Foreskin fibroblast (primary cell): ENCODE measurements at places on chromosomes 3 and 15.

DNA sequence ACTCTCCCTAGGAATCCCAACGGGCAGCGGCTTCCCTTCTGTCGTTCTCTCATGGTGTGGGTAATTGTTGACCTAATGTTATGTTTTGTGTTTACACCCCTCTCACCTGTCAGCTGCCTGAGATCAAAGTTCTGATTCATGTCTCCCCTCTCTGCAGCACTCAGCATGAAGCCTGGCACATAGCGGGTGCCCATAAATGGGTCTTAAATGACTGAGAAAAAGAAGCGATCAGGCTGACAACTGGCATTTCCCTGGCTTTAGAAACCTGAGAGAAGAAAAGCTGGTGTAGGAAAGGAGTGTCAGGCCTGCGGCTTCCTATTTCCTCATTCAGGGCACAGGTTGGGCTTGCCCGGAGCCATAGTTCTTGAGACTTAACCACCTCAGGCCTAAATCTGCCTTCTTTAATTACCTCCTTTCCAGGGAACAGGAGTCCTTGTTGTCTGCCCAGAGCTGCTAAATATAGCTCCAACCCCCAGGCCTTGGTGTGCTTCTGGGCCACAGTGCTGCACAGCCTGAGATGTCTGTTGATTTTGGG is 31.8 kb downstream of the LPP start:
- DNase-seq: no peak

GRCh38 chr15:73249499-73249898 is 119.3 kb downstream of the HCN4 start:
- DNase-seq: no peak

GRCh38 chr3:42772670-42773408 is at the start of gene CCDC13:
TSS of gene CCDC13 (minus strand) at chr3:42773253. CDS start at chr3:42758345, 14,908 bp downstream.
- peak; percentile 96 for DNase-seq

DNA sequence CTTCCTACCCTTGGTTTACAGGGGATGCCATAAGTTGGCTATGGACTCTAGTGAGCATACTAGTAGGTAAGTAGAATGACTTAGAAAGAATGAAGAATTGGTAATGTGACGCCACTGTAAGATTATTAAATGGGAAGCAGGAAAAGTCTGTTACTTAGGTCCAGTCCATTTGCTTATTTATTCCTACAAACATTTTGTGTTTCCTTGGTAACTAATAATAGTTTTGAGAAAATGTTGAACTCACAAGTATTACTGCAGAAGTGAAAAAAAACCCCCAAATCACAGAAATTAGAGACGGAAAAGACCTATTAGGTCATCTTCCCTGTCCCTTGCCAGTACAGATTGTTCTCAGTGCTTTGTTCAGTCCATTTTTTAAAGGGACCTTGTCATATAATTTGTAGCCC is 63.5 kb downstream of the CMSS1 start:
- no peak for DNase-seq

DNA sequence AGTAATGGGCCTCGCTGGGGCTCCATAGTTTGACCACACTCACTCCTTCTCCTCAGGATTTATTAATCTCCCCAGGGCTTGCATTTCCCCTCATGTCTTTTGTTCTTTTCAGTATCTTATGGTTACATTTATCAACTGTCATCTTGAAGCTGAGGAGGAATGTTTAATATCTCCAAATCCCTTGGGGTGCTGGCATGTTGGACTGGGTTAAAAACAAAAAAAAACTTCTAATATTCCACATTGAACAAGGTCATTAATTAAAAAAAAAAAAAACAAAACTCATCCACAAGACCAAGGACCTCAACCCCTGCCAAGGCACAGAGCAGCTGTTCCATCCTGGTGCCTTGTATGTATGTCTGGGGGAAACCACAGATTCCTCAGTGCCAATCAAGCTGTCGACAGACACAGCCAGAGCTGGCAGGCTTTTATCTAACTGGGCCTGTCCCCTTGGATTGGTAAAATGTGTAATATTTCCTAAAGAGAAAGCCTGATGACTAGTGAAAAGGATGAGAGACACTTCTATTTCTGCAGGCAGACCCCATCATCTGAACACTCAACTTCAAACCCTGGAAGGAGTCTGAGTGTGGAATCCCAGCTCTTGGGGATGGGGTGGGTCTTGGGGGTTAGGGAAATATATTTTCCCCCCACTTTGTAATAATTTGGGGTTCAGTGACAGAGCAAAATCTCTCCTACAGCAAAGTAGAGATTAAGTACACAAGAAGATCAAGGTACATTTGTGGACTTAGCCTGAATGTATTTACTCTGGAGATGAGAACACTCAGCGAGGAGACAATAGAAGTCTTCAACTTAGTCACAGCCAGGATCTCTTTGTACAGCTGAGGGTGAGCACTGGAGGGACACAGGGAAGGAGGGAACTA is 69.1 kb downstream of the TTC23 start:
- DNase-seq: no peak

DNA sequence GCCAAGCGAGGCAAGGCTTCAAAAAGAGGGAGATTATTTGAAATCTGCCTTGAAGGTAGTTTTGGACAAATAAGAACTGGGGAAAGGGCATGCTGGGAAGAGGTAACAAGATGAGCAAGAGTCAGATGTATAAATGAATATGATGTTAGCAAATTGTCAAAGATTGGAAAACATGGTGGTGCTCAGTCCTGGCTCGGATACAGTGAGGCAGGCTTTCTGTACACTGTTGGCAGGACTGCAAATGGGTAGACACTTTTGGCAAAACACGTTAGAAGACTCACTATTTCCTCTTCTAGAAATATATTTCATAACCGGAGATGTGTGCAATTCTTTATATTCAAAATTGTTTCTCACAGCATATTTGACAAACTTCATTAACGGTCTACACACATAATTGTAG is 429.9 kb downstream of the IL5RA start:
- DNase-seq: no peak

GRCh38 chr3:110243081-110243480 is 828.5 kb upstream of the NECTIN3 start:
- DNase-seq: peak; percentile 69

DNA sequence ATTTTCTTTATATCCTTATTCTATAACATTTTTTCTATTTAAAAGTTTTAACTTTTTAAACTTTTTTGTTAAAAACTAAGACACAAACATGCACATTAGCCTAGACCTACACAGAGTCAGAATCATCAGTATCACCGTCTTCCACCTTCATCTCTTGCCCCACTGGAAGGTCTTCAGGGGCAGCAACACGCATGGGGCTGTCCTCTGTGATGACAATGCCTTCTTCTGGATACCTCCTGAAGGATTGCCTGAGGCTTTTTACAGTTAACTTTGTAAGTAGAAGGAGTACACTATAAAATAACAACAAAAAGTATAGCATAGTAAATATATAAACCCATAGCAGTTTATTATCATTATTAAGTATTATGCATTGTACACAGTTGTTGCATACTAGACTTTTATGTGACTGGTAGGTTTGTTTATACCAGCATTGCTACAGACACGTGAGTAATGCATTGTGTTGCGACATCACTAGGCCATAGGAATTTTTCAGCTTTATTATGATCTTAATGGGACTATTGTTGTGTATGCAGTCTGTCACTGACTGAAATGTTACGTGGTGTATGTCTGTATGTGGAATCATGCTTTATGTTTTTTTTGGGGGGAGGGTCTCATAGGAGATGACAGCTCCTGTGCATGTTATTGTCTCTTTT is 18.2 kb downstream of the ATP1B3 start:
- peak; percentile 82 for DNase-seq

DNA sequence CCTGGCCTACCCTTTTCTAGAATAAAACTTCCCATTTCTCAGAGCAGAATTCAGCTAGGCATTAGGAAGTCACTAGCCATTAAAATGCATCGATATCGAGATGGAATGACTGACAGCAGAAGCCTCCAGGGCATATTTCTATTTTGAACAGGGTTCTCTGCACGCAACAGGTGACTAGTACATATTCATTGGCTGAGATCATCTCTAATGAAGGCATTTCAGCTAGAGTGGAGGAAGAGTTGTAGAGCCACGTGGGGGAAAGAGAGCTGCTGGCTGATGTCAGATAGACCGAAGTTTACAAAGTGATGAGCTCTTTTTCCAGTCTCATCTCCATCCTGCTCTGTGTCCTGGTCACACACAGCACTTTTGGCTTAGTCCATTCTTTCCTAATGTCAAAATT is 7.5 kb downstream of the TMEM40 start:
- DNase-seq: no peak

DNA sequence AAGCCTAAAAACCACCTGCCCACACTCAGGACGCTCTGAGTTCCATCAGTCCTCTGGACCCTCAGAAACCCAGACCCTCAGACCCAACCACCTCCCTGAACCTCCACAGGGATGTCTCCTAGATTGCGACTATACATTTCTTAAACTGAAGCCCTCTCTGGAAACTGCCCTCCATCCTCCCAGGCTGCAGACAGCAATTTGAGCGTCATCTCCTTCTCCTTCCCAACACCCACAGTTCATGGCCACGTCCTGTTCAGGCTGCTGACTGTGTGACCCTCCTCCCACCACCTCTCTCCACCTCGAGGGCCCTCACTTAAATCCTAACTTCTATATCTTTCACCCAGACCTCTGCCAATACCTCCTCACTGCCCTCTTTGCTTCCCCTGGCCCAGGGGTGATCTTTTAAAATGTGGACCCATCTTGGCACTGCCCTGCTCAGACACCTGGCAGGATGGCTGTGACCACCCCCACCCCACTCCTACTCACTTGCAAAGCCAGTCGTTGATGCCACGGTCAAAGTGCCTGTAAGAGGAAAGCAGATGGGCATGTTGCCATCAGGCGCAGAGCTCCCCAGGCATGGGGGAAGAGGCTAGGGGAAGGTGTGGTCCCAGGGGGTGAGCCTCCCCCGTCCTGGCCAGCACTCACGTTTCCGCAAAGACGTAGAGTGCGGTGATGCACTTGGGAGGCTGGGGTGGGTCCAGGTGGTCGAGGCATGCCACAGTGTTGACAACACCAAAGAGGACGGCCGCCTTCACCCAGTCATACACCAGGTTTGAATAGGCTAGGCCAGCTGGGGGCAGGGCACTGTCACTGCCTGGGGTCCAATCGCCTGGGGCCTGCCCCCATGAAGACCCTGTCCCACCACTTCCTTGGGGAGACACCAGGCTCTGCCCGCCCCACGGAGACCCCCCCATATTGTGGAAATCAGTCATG is 6.0 kb downstream of the HHATL start:
- DNase-seq: no peak

DNA sequence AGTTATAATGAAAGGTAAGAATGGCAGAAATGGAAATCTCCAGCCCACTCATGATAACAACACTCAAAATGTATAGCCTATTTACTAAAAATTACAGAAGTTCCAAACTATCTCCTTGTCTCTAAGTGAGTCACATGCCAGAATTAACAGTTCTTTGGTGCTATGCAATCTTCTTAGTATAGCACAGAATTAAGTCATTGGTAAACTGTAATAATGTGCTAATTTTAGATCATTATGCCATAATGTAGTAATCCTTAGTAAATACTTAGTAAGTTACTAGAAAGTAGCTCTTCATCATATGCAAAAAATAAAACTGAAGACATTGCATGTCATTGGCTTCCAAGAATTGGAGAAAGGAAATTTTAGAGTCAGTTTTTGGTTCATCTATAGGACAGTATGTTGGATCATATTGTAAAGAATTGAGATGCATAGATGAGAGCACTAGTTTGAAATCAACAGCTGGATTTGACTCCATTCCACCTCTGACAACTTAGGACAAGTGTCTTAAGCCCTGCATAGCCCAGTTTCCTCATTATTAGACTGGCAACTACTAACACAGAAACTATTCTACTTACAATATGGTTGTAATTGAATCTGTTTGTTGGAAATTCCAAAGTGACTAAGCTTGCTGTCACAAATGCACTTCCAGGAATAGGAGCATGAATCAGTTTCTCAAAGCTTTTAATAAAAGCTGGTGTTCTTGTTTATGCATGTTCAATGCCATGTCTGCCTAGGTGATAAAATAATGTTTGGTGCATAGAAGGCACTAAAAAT is 40.1 kb upstream of the CD47 start:
- peak; percentile 81 for DNase-seq

- no peak for DNase-seq
Measured at GRCh38 chr3:171390051-171390941, 69.9 kb downstream of the TNIK start.

- no peak for DNase-seq
Measured at GRCh38 chr15:96002890-96003859, 327.3 kb upstream of the NR2F2 start.

DNA sequence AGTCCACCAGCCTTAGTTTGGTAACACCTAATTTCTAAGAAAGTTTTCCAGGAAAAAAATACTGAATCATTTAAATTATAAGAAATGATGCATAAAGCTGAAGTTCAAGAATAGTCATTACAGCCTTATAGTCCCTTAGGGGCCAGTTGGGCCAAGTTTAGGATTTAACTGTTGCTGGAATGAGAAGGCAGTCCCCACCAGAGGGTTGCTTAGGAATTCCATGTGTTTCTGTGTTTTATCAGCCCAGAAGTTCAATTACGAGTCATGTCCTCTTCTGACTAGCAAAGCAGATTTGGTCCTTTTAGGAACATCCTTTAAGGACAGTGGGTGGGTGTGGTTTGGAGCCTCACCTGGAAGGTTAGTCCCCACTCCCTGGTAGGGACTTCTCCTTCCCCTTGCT is 57.0 kb upstream of the NR2E3 start:
- peak; percentile 66 for DNase-seq

DNA sequence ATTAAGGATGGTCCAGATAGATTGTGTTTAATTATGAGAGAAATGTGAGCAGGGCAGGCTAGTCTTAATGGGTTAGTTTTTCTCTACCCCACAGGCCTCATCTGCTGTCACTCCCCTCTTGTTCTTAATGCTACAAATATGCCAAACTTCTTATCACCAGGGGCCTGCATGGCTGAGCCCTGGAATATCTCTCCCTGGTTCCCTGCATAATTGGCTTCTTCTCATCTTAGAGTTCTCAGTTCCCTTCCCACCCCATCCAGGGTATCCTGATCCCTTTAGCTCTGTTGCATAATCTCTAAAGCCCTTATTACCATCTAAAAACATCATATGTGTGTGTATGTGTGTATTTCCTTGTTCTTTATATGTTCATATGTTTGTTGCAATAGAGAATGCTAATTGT is 279.6 kb downstream of the LSAMP start:
- DNase-seq: no peak

- no peak for DNase-seq
Measured at GRCh38 chr3:95670765-95671164, 1143.6 kb upstream of the EPHA6 start.

DNA sequence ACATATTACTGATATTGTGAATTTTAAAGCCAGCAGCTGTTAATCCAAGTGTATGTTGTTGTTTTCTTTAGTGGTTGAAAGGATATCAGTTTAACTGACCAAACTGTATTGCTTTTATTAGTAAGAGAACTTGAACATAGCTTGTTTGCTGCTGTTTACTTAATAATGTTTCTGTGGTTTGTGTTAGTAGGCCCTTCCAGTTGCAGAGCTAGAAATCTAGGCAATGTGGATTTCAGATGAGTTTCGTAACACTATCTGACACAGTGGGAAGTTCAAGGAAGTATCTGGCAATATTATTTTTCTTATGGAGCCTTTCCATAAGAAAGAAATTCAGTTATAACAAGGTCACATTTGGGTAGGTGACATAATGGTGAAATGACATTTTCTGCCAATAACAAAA is 18.5 kb downstream of the ZNF609 start:
- DNase-seq: no peak

DNA sequence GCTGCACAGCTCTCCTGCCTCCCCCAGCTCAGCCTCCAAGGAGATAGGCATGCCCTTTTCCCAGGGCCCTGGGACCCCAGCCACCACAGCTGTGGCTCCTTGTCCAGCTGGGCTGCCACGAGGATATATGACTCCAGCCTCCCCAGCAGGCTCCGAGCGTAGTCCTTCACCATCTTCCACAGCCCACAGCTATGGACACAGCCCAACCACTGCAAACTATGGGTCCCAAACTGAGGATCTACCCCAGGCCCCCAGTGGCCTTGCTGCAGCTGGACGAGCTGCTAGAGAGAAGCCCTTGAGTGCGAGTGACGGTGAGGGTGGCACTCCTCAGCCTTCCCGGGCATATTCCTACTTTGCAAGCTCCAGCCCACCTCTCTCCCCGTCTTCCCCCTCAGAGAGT is 20.5 kb upstream of the APEH start:
- no peak for DNase-seq
